ENCODE measurements at places on chromosomes 11 and 22.

DNA sequence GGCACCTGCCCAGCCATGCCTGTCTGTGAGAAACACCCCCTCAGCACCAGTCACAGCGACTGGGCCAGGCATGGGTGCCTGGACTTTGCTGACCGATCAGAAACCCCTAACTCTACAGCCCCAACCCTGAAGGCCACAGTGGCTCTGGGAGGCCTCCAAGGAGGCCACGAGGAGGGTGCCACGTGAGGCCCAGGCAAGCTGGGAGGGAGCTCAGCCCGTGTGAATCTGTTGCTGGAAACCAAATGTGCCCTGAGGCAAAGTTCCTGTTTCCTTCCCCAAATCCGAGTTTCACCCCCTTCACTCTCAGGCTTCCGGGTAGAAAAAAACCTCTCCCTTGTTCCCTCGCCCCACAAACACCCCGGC is 1.3 kb downstream of the UNC93B1 start:
- no peak for DNase-seq

- peak; percentile 17 for DNase-seq
Measured at GRCh38 chr11:10606536-10607208, 38.2 kb upstream of the LYVE1 start.

DNA sequence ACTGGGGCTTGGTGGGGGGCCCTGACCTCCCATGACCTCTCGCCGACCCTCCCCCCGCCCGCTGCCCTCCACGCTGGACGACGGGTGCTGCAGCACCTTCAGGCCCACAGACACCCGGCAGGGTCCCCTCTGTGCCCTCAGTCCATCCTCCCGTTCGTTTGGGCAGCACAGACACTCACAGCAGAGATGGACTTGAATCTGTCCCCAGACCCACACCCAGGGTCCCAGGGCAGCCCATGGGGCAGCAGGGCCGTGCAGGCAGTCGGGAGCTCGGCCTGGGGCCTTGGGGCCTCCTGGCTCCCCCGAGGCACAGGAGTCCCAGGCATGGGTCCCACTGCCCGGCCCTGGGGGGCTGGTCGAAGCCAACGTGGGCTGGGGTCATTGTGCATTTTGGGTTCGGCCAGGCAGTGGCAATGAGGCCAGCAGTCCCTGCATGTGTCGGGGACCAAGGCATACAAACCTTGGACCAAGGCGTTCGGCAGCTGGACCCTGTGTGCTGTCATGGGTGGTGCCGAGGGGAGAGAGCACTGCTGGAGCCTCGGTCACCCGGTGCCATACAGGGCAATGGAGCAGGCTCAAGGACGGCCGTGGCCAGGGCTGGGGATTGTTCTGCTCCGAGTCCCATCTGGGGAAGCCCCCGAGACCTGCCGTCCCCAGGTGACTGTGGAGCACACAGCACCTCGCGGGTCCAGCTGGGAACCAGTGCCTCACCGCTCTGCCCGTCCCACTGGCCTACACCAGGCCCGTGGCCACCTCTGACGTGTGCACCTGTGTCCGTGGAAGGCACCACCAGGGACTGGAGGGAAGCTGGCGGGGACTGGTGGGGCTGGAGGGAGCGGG is 19.3 kb upstream of the BRSK2 start:
- no peak for DNase-seq

DNA sequence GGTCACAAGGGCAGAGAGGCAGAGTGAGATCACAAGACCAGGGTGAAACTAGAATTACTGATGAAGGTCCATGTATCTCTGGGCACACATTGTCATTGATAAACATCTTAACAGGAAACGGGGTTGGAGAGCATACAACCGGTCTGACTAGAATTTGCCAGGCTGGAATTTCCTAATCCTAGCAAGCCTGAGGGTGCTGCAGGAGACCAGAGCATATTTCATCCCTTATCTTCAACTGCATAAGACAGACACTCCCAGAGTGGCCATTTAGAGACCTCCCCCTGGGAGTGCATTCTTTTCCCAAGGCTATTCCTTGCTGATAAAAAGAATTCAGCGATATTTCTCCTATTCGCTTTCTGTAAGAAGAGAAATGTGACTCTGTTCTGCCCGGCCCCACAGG is 84.6 kb upstream of the IZUMO1R start:
- no peak for DNase-seq

GRCh38 chr11:126284829-126285228 is 1.9 kb downstream of the TIRAP start:
- peak; percentile 77 for DNase-seq

DNA sequence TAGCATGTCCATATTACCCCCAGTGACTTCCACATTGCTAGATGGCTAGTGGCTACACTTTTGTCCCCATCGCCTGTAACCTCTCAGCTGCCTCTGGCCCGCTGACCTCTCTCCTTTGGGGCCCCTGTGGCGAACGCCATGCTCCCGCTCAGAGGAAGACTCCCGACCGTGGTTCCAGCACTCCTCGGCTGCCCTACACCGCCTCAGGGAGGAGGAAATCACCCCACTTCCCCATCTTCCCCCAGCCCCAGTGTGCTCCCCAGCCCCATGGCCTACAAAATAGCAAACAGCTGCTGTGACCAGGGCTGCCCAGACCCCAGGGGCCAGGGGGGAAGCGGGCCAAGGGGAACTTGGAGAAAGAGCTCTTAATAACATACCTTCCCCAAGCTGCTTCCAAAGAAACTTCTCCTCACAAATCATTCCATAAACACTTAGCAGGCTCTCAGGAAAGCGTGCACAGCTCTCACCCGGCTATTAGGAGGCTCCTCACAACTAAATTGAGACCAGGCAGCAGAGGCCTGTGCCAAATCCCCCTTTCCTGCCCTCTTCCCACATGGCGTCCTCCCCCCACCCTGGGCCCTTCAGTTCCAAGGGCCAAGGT is 63.5 kb upstream of the WNT11 start:
- no peak for DNase-seq

DNA sequence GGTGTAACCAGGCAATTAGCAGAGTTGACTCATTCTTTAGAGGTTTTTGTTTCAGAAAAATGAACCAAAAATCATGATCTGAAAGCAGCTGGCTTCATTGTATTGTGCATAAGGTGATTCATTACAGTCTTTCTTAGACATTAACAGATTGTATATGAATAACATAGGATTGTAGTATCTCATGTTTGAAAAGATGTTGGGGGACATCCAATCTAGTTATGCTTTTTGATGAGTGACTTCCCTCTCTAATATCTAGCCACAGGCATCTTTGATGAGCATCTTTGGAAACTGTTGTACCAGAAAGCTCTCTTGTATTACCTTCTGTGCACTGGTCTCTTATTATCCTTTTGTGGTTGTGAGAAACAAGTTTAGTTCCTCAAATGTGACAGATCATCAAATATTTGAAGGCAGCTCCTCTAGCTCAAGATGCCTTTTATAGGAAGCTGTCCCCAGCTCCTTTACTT is 8.3 kb downstream of the GRK3 start:
- DNase-seq, result no peak

- peak; percentile 32 for DNase-seq
Measured at GRCh38 chr11:27158456-27159334, 118.1 kb downstream of the BBOX1 start.

GRCh38 chr11:41246399-41246745 is 213.1 kb downstream of the LRRC4C start:
- DNase-seq, result no peak
